ENCODE measurements at places on chromosomes 7 and 10. TPM values are rescaled to one million over a fixed set of nuclear protein-coding genes. Genes with fewer than 3 reads are reported as not detected.
A peak's percentile ranks its signal among the peaks of the same experiment; 100 is the strongest.

DNA sequence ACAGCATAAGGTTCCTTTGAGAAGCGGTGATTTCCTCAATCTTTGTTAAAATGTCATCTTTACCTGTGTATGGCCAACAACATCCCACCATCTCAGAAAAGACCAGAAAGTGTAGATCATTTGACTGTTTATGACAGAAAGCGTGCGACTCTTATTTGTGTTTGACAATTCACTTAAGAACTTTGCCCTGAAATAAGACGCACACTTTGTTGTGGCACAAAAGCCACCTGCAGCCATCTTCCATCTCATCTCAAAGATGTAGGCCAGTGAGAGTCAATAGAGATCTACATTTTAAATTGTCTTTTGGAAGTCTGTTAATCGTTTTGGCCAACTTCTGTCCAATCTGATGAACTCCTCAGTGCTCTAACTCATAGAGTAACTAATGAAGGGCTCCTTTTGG, 114.0 kb downstream of the CALN1 start:
- DNase-seq: no peak

Gene LAMB1
- 60.0 TPM for total RNA-seq

- no peak for DNase-seq
Measured at GRCh38 chr10:89625041-89625765, 19.8 kb downstream of the PANK1 start.

GRCh38 chr10:43340101-43340500, 31.3 kb upstream of the FXYD4 start:
- DNase-seq: no peak

- no peak for DNase-seq
Measured at GRCh38 chr10:110336111-110336721, 31.5 kb upstream of the SMNDC1 start.

Gene SGCE
- 20.1 TPM for total RNA-seq

- DNase-seq: peak; percentile 22
Measured at GRCh38 chr7:101410743-101411507, 48.2 kb downstream of the COL26A1 start.

GRCh38 chr10:26593896-26594295, 103.6 kb upstream of the PDSS1 start:
- DNase-seq: no peak

Gene CALCR
- total RNA-seq: 0.08 TPM

DNA sequence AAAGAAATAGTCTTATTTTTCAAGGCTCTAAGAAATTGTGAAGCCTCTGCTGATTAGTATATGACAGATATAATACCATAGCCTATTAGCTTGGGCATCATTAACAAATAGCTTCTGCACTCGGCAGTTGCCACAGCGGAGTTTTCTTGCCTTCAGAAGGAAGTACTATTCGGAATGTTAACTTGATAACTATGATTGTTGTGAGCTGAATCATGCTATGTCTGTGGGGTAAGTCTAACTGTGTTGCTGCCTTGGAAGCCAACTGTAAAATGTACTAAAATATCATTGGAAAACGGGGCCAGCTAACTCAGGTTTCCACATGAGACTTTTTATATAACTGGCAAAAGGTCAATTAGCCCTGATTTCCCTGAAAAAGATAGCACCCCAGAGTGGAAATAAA, 93.2 kb downstream of the TWIST1 start:
- DNase-seq: no peak

DNA sequence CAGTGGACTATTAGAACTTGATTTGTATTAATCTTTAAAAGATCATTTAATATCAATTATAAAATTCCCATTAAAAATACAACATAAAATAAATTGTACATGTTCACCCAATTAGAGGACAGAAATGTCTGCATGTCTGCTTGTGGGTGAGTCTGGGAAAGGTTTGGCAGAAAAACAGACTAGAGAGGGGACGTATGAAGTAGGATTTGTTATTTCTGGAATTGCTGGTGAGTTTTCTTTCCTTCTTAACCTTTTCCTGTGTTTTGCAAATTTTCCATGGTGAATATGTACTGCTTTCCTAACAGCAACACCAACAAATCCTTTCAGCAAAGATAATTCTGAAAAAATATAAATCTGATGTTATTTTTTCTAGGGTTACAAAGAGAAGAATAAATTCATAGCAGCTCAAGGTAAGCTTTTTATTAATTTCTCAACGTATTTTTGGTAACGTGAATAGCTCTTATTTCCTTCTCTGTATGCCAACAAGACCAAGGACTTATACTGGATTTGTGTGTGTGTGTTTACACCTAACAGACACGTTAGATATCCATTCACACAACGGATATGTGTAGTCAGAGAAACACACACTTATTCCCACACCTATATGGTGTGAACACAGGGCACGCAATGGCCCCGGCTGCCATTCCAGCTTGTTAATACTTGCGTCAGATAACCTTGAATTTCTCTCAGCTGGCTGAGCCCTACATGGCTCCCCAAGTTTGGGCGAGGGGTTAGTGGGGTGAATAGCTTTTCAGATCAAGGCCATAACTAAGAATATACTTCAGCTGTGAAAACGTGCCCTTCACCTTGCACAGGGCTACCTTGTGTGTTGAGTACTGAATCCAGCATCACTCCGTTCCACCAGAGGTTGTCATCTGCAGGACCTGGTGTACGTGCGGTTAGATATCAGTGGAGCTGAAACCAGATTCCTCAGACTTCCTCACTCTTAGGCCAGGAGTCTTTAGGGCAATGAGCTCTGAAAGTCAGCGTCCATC, 64.6 kb downstream of the MKI67 start:
- DNase-seq: no peak

Gene ALKBH4
- total RNA-seq: 6.0 TPM

DNA sequence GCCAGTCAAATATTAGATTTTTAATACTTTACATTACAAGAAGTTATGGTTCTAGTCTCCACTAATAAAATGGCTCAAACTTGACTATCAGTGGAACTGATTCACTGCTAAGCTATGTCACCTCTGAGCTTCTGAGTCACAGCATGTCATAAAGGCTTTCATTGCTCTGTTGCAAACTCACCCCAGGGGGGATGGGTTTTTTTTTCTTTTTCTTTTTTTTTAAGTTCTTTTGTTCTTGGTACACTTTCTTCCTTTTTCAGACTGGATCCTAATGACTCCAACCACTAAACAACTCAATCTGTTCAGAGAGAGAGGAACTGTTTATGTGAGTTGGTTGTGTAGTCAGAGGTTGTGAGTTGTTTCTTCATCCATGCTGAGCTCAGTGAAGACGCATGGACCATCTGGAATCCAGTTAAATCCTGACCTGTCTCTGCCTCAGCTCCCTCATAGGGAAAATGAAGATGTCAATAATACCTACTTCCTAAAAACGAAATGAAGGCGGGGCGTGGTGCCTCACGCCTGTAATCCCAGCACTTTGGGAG, 11.0 kb downstream of the MYOF start:
- no peak for DNase-seq

GRCh38 chr10:29687421-29688164, 52.8 kb upstream of the SVIL start:
- no peak for DNase-seq

Gene COBL
- 77.1 TPM for total RNA-seq

GRCh38 chr10:77338143-77338542, 299.5 kb downstream of the KCNMA1 start:
- no peak for DNase-seq

DNA sequence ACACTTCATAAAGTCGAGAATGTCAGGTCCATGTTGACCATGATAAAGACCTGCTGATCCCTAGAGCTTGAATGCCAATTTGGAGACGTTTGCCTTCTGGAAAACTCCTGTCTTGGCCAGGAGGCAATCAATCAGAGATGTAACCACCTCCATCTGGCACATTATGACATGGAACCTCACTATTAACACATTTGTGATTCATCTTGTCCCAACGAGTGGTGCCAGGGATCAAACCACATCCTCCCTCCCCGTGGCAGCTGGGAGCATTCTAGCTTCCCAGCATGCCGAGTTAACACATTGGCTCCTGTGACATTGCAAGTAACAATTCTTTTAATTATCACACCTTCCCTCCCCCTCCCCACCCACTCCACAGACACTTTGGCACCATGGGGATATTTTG, 84.0 kb upstream of the PPP1R17 start:
- DNase-seq: no peak

DNA sequence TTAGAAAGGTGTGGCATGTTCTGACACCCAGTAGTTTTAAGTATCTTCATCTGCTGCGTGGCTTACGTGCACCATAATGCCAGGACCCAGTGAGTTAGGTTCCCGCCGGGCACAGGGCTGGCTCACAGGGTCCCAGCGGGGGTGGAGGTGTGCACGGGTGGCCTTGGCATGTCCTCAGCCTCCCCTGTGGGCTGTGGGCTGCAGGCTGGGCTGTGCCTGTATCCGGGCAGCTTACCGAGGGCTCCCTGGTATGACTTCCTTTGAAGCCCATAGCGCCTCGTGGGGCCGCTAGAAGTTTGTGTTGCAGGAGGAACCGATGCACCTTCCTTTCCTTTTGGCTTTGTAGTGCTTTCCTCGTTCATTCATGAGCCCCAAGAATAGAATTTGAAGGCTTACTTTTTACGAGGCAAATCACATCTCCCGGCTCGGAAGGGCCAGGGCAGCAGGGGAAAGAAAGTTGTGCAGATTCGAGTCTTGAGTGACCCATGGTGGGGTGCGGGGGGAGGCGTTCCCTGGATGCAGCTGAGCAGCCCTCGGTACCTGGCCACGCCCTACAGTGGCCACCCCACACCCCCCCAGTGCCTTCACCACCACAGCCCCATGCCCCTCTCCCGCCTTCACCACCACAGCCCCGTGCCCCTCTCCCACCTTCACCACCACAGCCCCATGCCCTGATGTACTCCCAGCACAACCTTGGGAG, 113.2 kb downstream of the WDR37 start:
- DNase-seq: no peak

Gene SAMD9
- total RNA-seq: 2.8 TPM

GRCh38 chr7:36506820-36507219, 117.2 kb downstream of the ANLN start:
- no peak for DNase-seq

Gene PROSER2
- 0.52 TPM for total RNA-seq

Gene SNCG
- total RNA-seq: 14.7 TPM

- DNase-seq: no peak
Measured at GRCh38 chr10:34655286-34656170, 159.6 kb downstream of the PARD3 start.

DNA sequence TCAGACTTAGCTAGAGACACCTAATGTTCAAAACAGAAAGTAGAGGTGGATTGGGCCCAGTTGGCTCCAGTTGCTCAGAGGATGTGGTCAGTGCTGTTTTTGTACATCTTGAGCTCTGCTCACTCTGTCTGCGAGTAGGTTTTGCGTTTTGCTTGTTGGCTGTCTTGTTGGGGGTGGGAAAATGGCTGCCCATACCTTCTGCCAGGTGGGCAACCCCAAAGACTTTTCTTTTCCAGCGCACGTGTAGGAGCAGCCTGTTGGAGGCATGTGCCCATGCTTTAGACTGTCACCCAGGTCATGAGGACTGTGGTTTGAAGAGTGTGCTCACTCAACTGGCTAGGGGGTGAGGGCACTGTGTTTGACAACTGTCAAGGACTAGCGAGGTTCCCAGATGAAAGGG, 73.9 kb downstream of the KAT6B start:
- no peak for DNase-seq

DNA sequence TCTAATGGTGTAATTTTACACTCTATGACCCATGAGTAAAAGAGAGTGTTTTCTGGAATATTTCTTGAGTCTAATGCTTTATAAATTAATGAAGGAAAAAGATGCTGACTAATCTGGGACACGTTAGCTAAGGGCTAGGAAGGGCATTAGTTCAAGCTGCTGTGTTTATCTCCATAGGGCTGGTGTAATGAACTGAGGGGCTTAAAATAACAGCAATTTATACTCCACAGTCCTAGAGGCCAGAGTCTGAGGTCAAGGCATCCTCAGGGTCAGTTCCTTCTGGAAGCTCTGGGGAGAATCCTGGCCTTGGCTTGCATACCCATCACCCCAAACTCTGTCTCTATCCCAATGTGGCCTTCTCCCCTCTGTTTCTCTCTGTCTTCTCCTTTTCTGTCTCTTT, 105.2 kb upstream of the PFKP start:
- no peak for DNase-seq

Gene MRPL32
- 65.5 TPM for total RNA-seq

- no peak for DNase-seq
Measured at GRCh38 chr10:24496906-24497305, 226.8 kb downstream of the ARHGAP21 start.

DNA sequence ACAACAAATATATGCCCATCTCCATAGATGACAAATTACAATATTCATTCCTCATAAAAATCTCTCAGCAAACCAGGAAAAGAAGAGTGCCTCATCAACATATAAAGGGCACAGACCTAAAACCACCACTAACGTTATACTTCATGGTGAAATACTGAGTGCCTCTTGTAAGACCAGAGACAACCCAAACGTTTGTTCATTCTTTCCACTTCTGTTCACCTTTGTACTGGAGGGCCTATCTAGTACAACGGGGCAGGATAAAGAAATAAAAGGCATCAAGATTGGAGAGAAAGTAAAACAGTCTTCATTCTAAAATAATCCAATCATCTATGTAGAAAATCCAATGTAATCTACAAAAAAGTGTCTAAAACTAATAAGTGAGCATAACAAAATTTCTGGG, 79.1 kb downstream of the LARP4B start:
- DNase-seq: no peak

Gene MOGAT3
- total RNA-seq: not detected

- no peak for DNase-seq
Measured at GRCh38 chr7:71208881-71209280, 76.9 kb downstream of the GALNT17 start.

Gene POLR2J2
- 2.7 TPM for total RNA-seq

GRCh38 chr10:75240329-75241076, 4.7 kb upstream of the COMTD1 start:
- no peak for DNase-seq

GRCh38 chr7:130488392-130489139, 3.3 kb upstream of the MEST start:
- DNase-seq: no peak

Gene REEP3
- 18.2 TPM for total RNA-seq

Gene AKR1C8
- total RNA-seq: 0.22 TPM

GRCh38 chr7:29095631-29096445, 50.5 kb downstream of the CPVL start:
- no peak for DNase-seq

Gene RAMP3
- total RNA-seq: 30.7 TPM

- DNase-seq: peak; percentile 44
Measured at GRCh38 chr7:75772081-75773077, at the start of gene CCL26. Gene CCL26, minus strand, starts transcription at chr7:75772211. Its CDS starts 35 bp downstream, at chr7:75772176.

GRCh38 chr7:142516038-142516501, 233.2 kb upstream of the PRSS1 start:
- DNase-seq: no peak
